ENCODE measurements at places on chromosomes 13 and 19. TPM values are rescaled to one million over a fixed set of nuclear protein-coding genes. Genes with fewer than 3 reads are reported as not detected.

DNA sequence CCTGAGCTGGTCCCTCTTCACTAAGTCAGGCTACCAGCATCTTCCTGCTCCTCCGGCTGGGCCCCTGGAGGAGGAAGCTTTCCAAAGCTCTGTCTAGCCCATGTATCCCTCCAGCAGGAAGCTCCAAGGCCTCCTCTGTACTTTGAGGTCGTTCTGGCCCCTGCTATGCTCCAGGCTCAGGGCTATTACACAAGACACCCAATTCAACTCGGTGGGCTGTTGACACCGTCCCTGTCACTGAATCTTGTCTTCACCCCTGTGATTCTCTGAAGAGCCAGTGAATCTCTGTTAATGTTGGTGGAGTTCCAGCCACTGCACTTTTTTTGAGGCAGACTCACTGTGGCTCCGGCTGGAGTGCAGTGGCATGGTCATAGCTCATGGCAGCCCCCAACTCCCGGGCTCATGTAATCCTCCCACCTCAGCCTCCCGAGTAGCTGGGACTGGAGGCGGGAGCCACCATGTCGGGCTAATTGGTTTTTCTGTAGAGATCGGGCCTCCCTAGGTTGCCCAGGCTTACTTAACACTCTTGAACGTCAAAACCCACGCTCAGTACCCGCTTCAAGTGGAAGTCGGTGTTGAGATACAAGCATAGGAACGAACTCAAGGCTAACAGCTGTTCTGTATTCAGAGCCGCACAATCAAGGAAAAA lies 512 bp upstream of the REX1BD start:
- no peak for DNase-seq

- DNase-seq: no peak
Measured at GRCh38 chr13:51644654-51645053, 60.4 kb downstream of the WDFY2 start.

DNA sequence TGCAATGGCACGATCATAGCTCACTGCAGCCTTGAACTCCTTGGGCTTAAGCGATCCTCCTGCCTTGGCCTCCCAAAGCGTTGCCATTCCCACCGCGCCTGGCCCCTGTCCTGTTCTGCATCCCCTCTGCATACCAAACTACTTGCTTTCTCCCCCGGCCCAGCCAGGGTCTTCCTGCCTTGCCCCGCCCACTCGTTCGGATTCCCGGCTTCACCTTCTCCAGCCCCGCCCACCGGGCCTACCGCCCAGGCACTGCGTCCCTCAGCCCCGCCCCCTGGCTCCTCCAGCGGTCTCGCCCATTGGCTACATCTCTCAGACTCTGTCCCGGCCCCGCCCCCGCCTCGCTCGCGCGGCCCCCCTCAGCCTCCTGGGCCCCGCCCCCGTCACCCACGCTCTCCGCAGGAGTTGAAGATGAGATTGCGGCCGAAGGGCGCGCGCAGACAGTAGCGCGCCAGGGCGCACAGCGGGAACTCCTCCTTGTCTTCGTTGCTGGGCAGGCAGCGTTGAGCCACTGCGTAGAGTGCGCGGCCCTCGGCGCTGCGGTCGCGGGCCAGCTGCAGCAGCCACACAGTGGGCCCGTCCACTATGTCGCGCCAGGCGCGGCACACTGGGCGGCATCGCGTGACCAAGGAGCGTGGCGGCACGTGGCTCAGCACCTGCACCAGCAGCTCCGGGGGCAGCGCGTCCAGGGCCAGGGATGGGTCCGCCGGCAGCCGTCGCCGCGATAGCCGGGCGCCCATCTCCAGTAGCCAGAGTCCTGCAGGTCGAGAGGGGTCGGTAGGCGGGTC lies 19.0 kb downstream of the MRPS12 start:
- DNase-seq: no peak

- no peak for DNase-seq
Measured at GRCh38 chr19:49863254-49863934, 4.0 kb downstream of the PNKP start.

DNA sequence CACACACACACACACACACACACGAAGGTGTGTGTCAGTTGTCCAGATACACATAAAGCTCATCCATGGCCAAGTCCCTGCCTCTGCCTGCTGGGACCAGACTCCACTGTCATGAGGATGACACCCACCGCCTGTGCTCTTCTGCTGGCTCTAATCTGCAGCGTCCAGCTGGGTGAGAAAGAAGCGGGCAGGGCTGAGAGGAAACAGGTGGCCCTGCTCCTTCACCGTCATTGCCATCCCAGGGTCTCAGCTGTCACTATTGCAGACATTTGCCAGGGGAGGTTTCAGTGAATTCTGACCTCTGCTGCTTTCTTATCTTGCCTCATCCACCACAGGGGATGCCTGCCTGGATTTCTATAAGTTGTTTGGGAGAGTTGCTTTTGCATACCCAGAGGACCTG lies 31.4 kb downstream of the SCGB2B2 start:
- DNase-seq: no peak

DNA sequence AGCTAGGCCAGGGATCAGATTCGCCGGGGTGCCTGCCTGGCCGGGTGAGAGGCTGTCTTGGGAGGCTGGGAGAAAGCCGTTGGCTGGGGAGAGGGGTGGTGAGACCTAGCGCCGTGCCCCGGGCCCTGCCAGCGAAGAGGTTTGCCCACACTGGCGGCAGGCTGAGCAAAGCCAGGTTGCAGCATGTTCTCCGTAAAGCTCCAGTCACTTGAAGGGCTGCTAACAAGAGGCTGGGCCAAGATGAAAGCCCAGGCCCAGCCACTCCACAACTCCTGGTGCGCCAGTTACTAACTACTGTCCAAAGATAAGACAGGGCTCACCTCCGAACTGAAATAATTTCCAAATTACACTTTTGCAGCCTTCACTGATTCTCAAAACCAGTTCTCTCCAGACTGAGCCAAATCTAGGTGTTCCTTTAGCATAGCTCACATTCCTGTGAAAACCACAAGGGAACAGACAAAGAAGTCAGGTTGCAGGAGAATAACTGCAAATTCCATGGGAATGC lies 16.3 kb downstream of the ELAVL1 start:
- no peak for DNase-seq

- DNase-seq: no peak
Measured at GRCh38 chr19:14674764-14675163, at the start of gene ADGRE3. Gene ADGRE3 (minus strand): TSS chr19:14674844. CDS start chr19:14674770, 74 bp downstream.

DNA sequence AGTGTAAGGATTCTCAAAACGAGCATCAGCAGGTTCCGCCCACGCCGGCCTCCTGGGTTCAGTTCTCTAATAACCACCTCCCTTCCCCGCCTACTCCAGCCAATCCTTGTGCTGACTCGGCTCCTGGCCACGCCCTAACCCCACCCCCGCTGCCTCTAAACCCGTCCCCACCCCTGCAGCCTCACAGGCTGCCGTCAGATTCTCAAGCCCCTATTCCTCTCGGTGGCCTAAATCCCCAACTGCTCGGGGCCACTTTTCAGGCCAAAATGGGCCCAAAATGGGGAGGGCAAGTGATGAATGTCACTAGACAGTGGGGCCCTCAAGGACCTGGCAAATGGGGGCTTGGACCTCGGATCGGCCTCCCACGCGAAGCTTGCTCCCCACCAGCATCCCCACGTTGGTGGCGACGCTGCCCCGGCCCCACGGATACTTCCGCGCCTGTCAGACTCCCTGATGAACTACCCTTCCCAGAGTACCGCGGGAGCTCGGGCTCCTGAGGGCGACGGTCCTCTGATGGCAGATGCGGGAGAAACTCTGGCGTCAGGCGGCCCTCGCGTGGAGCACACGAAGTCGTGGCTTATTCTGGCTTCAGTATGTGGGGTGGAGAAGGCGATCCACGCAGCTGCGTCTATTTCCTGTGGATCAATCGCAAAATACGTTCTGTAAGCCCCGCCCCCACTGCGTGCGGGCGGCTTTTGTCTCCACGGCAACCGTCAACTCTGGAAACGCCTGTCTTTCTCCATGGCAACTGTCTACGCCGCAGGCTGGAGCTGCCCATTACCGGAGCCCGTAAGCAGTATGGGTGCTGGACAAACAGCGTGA lies 24.8 kb downstream of the ZNF473 start:
- peak; percentile 82 for DNase-seq

DNA sequence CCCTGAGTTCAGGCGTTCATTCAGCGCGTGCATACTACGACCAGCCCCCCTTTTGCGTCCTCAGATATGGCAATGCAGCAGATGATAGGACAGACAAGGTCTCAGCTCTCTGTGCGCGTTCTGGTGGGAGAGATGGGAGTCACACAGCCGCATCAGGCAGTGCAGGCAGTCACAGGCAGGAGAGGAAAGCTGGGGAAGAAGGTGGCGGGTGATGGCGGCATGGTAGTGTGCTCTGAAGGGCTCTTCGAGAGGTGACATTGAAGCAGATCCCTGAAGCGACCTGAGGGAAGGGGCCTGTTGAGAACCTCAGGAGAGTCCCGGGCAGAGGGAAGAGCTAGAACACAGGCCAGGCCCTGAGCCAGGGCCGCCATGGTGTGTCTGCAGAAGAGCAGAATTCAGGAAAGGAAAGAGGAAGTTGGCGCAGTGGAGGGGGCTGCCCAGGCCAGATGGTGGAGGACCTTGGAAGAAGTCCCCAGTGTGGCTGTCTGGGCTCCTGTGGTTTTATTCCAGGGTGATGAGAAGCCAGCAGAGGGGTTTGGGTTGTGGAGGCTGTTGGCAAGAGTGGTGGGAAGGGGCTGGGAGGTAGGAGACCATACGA lies 3.5 kb downstream of the USF2 start:
- no peak for DNase-seq

- DNase-seq: no peak
Measured at GRCh38 chr13:55402870-55403269, 1737.8 kb upstream of the PRR20A start.

- DNase-seq: no peak
Measured at GRCh38 chr13:33197541-33197971, 88.0 kb downstream of the STARD13 start.

TEX101 gene
- 0.18 TPM for polyA plus RNA-seq

CYP4F11 gene
- polyA plus RNA-seq: 0.07 TPM

IQCN gene
- polyA plus RNA-seq: 5.0 TPM

Measured in thymus (tissue), 14 donors.